ENCODE measurements at places on chromosomes 13 and 19. TPM values are rescaled to one million over a fixed set of nuclear protein-coding genes. Genes with fewer than 3 reads are reported as not detected.

Gene FPR3
- 1.9 TPM for total RNA-seq

Gene FAM124A
- total RNA-seq: 26.1 TPM

Gene SLC46A3
- 14.4 TPM for total RNA-seq

Gene ZFP28
- 12.9 TPM for total RNA-seq

Gene RAB3A
- 417 TPM for total RNA-seq

Gene TEX30
- 6.9 TPM for total RNA-seq

Gene FLT1
- total RNA-seq: 51.9 TPM

Gene JUNB
- 30.4 TPM for total RNA-seq

Gene CLDND2
- 1.7 TPM for total RNA-seq

Gene FAM174C
- total RNA-seq: 22.8 TPM

GRCh38 chr19:311813-312261 lies 20.6 kb upstream of the PLPP2 start:
- DNase-seq: no peak

- no peak for DNase-seq
These were observed 81.7 kb upstream of the ARHGEF7 start for GRCh38 chr13:111033172-111034130.

DNA sequence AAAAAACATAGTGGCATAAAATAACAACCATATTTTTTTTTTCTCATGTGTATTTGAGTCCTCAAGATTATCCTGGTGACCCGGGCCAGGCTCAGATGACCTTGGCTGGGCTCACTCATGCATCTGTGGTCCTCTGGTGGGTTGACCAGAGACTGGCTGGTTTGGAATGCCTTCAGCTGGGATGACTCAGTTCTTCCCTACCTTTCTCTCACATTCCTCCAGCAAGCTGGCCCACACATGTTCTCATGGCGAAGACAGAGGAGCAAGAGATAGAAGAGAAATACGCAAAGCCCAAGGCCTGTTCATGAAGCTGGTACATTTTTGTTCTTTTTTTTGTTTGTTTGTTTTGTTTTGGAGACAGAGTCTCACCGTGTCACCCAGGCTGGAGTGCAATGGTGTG lies 14.3 kb upstream of the ZNF541 start:
- no peak for DNase-seq

GRCh38 chr19:3275583-3276340 lies 51.3 kb downstream of the CELF5 start:
- DNase-seq: peak; percentile 57

- no peak for DNase-seq
These were observed 426.9 kb downstream of the PCDH9 start for GRCh38 chr13:66803013-66803807.

DNA sequence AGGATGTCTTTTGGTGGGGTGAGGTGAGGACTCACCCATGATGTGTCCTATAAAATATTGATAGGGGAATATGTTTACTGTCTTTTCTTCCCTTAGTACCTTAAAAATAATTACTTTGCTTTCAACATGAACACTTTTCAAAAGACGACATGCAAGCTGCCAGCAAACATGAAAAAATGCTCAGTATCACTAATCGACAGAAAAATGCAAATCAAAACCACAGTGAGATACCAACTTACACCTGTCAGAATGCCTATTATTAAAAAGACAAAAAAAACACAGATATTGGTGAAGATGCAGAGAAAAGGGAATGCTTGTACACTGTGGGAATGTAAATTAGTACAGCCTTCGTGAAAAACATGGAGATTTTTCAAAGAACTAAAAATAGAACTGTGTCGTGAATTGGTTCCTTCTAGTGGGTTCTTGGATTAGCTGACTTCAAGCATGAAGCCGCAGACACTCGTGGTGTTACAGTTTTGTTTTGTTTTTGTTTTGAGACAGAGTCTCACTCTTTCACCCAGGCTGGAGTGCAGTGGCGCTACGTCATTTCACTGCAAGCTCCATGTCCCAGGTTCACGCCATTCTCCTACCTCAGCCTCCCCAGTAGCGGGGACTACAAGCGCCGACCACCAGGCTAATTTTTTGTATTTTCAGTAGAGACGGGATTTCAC lies 160.9 kb downstream of the FGF9 start:
- DNase-seq: no peak

- DNase-seq: no peak
These were observed 35.8 kb upstream of the TM9SF2 start for GRCh38 chr13:99465454-99465853.

- DNase-seq: peak; percentile 85
These were observed 99.3 kb downstream of the DOCK9 start for GRCh38 chr13:98878486-98879126.

GRCh38 chr19:6518145-6518911 lies 12.5 kb upstream of the TNFSF9 start:
- DNase-seq: no peak

GRCh38 chr19:14472202-14472938 lies 2.8 kb downstream of the PTGER1 start:
- DNase-seq: peak; percentile 61

GRCh38 chr13:104641309-104641708 lies 1575.1 kb upstream of the SLC10A2 start:
- DNase-seq: no peak

GRCh38 chr13:44362394-44363040 lies 11.1 kb upstream of the SERP2 start:
- DNase-seq: no peak

DNA sequence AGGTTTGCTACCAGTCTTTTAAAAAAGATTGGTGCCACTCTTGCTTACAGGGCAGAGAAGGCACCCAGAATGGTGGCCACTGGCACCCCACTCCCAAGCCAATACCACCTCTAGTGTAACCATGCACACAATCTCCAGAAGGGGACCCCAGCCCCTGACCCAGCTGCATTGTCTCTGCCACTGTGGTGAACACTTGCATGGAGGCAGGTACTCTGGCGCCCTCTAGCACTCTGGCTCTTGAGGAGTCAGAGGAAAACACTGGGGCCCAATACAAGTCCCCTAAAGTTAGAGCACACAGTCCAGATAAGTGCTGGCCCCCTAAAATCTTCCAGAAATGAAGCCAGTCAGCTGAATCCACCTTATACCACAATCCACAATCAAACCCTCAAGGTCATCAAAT lies 6.0 kb downstream of the ERVV-1 start:
- DNase-seq: no peak

- DNase-seq: no peak
These were observed 6.4 kb downstream of the POU4F1 start for GRCh38 chr13:78596736-78597601.

- no peak for DNase-seq
These were observed 403.1 kb downstream of the SPRY2 start for GRCh38 chr13:79937771-79938216.

DNA sequence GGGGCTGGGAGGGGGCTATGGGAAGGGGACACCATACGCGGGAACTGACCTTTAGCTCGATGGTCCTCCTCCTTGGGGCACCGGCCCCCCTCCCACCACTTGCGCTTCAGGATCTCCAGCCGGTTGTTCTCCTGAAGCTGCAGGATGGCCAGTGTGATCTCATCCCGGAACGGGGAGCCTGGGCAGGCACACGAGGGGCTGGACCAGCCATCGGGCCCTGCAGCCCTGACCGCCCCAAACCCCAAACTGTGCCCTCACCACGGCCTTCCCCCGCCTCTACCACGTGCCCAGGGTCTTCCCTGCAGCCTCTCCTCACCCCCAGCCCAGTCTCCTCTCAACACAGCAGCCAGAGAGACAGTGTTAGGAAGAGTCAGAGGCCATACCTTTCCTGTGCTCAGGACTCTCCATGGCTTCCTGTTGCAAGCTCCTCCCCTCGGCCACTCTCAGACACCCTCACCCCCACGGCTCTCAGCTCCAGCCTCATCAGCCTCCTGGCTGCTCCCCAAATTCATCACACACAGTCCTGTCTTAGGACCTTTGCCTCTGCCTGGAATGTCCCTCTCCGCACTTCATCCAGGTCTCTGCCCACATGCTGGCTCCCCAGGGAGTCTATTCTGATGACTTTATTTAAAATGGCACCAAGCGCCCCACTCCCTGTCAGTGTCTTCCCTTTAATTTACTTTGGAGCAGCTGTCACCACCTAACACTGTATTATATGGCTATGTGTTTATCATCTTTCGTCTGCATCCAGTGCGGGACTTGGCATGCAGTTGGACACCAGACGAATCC lies 9.7 kb upstream of the ATP1A3 start:
- no peak for DNase-seq

DNA sequence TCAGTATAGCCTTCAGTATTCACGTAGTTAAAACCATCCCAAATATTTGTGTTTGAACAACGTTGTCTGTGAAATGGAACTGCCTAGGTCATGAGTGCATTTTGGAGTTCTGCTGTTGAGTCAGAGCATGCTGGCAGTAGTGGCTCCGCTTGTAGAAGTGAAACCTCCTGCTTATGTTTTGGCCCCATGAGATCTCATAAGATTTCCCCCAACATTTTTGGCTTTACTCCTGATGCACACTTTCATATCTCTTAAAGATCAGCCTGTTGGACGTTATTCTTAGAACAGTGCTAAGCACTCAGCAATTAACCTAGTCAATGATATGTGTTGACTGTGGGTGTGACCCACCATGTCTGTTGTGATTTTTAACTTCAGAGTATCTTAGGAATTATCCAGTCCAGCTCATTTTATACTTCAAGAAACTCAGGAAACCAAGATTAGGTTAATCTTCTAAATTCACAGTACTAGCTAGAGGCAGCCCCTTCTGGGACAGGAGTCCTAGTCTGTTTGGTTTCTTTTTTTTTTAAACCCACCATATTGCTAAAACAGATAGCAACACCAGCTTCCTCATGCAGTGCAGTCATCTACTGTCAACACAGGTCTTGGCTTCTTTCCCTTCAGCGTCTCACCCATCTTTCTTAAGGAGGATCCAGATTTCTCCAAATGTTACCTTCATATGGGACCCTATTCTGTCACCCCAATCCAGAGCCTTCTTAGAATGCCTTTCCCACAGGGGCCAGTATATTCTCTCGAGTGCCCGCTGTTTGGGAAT lies 26.2 kb downstream of the RAP2A start:
- no peak for DNase-seq

DNA sequence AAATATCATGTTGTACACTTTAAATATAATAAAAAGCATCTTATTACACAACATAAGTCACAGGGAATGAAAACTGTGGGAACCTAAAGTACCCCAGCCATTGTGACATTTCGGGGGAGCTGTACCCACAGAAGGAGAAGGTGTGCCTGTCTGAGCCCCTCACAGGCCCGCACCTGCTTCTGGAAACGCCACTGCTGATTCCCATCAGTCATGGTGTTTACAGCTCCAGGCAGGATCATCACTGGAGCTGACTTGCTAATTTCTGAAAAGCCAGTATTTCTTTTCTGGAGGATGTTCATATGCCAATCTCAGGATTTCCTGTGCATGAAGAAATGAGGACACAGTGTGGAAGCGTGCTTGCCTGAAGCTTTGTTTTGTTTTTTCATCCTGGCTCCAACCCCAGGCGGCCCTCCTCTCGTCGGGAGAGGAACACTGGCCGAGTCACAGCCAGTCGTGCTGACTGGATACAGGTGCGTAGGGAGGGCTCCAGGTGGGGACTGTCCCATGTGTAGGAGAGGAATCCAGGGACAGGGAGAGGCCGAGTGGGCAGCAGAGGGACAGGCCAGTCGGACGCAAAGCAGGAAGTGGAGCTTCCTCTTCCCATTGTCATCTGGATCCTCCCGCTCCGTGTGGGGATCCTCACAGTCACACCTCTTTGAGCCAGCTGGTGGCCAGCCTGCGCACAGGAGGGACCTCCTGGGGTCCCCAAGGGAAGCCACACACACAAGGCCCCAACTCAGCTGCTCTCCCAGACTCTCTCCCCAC lies 4.2 kb upstream of the ATP12A start:
- DNase-seq: no peak

All from dorsolateral prefrontal cortex (tissue), 122 donors.